Omental fat pad (tissue), 4 donors: ENCODE measurements at places on chromosomes 2 and 18. TPM values are rescaled to one million over a fixed set of nuclear protein-coding genes. Genes with fewer than 3 reads are reported as not detected.

The SESTD1 gene
- 47.0 TPM for total RNA-seq

GRCh38 chr2:241620419-241620769 lies 16.6 kb downstream of the THAP4 start:
- no peak for DNase-seq

The IL36A gene
- not detected for total RNA-seq

- no peak for DNase-seq
Observed at GRCh38 chr2:113922784-113923183, 32.9 kb downstream of the ACTR3 start.

- no peak for DNase-seq
Observed at GRCh38 chr2:55887351-55887750, 36.2 kb downstream of the EFEMP1 start.

- no peak for DNase-seq
Observed at GRCh38 chr2:46548103-46548486, 68.7 kb downstream of the TMEM247 start.

The GAREM1 gene
- total RNA-seq, result 12.2 TPM

DNA sequence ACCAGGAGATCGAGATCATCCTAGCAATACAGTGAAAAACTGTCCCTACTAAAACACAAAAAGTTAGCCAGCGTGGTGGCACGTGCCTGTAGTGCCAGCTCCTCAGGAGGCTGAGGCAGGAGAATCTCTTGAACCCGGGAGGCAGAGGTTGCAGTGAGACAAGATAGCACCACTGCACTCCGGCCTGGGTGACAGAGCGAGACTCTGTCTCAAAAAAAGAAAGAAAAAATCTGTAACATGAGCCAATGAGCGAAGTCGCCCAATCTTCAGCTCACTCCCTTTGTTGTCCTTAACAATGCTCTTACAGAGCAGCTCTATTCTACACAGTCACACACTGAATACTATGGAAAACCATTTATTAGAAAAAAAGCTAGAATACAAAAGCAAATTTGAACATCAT lies 22.0 kb downstream of the FAM98A start:
- DNase-seq, result no peak

GRCh38 chr2:201057087-201057521 lies 14.4 kb downstream of the HYCC2 start:
- DNase-seq, result no peak

- no peak for DNase-seq
Observed at GRCh38 chr2:13652531-13653313, 936.0 kb downstream of the TRIB2 start.

The CTAGE1 gene
- not detected for total RNA-seq

DNA sequence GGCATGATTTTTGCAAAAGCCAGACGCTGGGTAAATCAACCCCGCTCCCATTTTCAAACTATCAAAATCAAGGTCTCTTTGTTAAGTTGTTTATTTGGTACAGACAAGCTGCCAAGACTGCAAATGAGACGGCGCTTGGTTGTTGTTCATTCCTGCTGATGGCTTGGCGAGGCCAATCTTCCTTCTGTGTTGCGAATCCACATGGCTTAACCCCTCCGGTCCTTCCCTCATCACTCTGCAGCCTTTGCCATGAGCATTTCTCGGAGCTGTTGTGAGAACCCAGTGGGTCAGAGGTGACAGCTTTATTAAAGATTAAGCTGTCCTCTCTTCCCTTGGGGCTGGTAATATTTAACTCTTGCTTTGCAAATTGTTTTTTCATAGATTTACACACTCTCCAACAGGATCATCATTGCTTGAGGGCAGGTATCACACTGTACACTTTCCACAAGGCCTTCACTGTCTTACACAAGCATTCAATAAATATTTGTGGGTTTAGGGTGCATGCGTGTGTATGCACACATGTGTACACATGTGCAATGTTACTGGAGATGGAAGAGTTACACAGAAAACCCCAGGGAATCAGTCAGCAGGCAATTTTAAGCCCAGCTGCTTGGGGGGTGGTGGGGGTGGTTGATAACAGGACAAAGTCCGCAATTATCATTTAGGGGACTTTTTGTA lies 27.8 kb upstream of the KCNF1 start:
- DNase-seq, result no peak

DNA sequence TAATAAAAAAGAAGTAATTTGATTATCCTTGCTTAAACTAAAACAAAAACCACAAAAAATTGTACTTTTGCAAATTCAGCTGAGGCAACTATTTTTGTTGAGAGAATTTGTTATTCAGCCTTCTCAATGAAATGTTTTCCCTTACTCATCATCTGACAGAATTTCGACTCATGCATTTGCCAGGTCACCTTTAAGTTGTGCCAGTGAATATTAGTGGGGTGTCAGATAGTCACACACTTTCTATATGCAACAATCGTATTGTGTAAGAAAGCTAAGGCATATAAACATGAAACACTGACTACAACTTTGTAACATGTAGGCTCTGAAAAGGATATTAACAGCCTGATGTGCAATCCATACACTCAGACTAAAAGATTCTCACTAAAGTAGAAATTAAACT lies 1653.1 kb upstream of the SLC39A10 start:
- no peak for DNase-seq

GRCh38 chr2:62956651-62957050 lies 94.0 kb upstream of the OTX1 start:
- no peak for DNase-seq

- DNase-seq, result no peak
Observed at GRCh38 chr2:170535552-170535951, 179.6 kb upstream of the SP5 start.

The GPR17 gene
- not detected for total RNA-seq

DNA sequence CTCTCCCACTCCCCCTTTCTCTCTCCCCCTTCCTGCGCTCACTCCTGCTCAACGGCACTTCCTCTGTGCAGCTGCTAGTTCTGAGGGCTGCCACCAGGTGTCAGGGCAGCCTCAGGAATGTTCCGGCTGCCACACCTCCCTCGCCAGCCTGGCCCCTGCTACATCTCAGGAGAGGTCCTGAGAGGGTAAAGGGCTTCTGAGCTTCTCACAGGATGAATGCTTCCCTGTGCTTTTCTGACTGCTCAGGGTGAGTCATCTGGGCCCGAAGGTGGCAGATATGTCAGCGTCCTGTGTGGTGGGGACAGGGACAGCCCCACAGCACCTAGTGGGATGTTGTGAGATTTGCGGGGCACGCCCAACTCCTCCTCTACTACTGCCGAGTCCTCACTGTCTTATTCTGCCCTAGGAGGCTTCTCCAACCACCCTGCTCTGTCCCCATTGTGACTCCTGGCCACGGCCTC lies 49.0 kb downstream of the PLEKHB2 start:
- no peak for DNase-seq

DNA sequence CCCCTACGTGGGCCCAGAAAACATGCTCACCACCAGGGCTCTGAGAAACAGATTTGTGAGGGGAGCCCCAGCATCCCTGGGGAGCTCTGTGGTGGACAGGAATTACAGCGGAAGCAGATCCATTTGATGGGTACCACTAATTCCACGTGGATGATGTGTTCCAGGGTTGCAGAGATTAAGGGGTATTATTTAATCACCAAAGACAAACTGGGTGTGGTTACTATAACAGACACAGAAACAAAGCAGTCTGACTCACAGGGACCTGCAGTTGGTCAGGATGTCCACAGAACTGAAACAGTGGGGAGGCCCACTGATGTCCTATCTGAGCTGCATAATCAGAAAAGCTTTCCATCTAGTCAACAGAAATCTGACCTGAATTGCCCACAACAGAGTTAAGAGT lies 65.8 kb downstream of the PSMG2 start:
- no peak for DNase-seq

The AFTPH gene
- total RNA-seq, result 27.7 TPM

The STAT4 gene
- total RNA-seq, result 4.6 TPM

GRCh38 chr2:216464104-216464720 lies 34.4 kb upstream of the RPL37A start:
- DNase-seq, result no peak

DNA sequence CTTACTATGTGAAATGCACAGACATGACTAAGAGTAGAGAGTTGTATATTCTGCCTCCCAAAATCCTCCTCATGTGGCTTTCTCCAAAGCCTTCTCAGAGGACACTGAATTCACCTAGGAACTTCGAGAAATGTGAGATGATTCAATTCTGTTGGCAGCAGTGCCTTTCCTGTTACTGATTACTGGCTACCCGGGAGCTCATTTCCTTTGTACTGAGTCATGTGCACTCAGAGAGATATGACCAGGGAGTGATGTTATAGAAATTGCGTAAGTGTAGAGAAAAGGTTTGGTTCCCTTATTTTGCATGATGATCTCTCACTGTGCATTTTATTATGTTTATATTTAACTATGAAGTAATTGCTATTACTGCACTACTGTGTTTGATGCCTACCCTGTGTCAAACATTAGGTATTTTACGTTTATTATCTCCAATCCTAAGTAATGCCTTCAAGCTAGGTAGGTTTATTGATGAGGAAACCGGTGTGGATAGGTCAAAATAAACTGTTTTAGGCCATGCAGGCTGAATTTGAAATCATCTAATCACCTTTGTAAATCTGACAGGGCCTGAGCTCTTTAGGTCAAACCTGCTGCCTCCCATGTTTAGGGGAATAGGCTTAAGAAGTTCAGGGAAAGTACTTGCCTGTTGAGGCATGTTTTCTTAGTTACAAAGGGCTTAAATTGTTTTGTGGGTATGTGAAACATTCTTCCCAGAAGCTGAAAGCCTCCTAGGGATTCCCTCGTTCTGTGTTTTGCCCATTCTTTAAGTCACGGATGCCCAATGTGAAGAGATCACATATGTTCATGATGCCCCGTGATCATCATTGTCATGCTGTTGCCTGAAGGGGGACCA lies 86.8 kb downstream of the FMNL2 start:
- DNase-seq, result no peak

The GAD1 gene
- 0.31 TPM for total RNA-seq

DNA sequence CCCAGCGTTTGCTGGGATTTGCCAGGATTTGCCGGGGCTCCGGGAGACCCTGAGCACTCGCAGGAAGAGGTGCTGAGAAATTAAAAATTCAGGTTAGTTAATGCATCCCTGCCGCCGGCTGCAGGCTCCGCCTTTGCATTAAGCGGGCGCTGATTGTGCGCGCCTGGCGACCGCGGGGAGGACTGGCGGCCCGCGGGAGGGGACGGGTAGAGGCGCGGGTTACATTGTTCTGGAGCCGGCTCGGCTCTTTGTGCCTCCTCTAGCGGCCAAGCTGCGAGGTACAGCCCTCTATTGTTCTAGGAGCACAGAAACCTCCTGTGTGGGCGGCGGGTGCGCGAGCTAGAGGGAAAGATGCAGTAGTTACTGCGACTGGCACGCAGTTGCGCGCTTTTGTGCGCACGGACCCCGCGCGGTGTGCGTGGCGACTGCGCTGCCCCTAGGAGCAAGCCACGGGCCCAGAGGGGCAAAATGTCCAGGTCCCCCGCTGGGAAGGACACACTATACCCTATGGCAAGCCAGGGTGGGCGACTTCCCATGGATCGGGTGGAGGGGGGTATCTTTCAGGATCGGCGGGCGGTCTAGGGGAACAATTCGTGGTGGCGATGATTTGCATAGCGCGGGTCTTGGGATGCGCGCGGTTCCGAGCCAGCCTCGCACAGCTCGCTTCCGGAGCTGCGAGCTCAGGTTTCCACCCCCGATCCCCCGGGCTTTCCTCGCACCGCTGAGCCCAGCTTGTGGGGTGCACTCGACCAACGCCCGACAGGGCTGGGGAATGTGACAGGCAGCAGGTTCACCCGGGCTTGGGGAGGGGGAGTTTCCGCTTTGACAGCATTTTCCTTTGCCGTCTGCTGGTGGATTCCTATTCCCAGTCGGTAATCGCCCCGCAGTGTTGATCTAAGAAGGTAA lies 2.8 kb downstream of the ONECUT2 start:
- no peak for DNase-seq

The MARCHF4 gene
- total RNA-seq, result not detected

- no peak for DNase-seq
Observed at GRCh38 chr2:120269076-120269744, 16.6 kb downstream of the RALB start.

DNA sequence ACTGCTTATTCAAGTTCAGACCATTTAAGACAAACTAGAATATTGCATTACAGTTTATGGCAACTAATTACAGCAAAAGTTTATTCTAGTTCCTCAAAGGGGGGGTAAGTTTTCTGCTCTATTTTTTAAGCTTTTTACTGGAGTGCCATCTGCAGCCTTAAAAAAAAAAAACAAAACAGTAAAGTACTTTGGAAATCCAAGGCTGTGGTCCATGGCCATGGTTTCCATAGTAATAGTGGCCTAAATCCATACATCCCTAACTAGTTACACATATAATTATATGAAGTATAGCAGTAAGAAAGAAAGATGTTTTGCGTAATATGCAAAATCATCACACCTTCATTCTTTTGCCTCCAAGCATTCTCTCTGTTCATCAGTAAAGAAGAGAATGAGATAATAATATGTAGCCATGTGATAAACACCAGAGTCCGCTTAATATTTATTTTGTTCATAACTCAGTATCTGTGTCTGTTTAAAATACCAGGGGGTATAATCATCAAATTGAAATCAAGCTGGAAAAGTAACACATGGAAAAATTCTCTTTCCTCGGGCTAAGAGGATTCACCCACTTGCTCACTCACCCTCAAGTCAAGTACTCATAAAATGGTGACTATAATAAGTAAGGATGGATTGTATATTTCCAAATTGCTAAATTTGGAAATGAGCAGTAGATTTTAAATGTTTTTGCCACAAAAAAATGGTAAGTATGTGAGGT lies 301.1 kb upstream of the RND3 start:
- no peak for DNase-seq

- DNase-seq, result no peak
Observed at GRCh38 chr2:174340400-174341292, 5.9 kb downstream of the SP9 start.

DNA sequence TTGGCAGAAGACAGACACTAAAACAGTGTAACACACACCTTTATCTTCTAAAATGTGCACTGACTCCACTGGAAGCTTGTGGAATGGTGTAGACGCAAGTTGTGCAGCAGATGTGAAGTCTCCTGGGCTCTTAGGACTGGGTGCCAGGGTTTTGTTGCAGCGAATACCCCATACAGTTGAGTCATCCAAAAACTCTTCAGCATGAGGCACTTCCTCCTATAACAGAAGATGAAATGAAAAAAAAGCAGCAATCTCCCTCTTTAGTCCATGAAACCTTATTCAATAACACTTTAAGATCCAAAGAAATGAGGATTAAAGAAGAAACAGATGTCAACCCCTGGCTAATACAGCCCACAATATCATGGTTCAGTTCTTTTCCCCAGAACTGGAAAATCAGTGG lies 22.2 kb downstream of the BUB1 start:
- DNase-seq, result no peak

The HK2 gene
- 55.7 TPM for total RNA-seq

The FSHR gene
- not detected for total RNA-seq

DNA sequence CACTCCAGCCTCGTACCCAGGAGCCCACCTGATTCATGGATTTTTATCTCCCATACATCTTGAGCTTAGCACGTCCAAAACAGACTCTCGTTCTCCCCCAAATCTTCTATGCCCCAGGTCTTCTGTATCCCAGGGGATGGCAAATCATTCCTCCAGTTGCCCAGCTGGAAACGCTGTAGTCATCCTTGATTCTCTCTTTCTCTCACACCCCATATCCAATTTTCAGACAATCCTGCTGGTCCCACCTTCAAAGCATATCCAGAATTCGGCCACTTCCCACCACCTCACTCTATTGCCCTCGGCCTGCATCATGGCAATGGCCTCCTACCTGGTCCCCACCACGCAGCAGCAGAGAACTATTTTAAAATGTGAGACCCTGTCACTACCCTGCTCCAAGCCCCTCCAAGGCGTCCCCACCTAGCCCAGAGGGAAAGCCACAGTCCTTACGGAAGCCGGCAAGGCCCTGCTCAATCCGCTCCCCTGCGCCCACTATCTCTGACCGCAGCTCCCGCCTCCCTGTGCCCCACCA lies 1.4 kb upstream of the GRHL1 start:
- DNase-seq, result no peak

The AFF3 gene
- 6.0 TPM for total RNA-seq

- DNase-seq, result no peak
Observed at GRCh38 chr2:198220763-198221610, 416.6 kb downstream of the PLCL1 start.
